Foreskin keratinocyte (primary cell): ENCODE measurements at places on chromosomes 4 and X. TPM values are rescaled to one million over a fixed set of nuclear protein-coding genes. Genes with fewer than 3 reads are reported as not detected.

Gene MAML3
- 0.35 and 0.61 TPM in 2 replicates for total RNA-seq

Gene GPR82
- total RNA-seq, result not detected in 2 replicates

Gene ENPP6
- total RNA-seq, result not detected in 2 replicates

Gene GPC4
- total RNA-seq, result 2.1 and 7.0 TPM in 2 replicates

- no peak for DNase-seq
These were observed 533 bp downstream of the IL15 start for GRCh38 chr4:141636771-141637460.

DNA sequence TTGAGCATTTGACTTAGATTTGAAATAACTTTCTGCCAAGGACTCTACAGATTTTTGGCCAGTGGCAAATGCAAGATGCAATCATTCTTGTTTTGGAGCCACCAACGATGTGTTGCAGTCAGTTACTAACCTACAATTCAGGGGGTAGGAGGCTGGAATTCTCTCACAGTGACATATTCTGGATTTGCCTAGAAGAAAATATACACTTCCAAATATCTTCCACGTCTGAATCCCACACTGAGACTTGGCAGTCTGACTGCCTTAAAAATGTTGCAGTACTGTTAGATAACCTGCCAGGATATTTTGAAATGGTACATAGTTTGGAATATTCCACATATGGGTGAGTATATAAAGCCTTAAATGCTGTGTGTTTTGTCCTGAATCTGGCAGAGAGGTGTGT, 27.6 kb upstream of the AGTR2 start:
- no peak for DNase-seq

DNA sequence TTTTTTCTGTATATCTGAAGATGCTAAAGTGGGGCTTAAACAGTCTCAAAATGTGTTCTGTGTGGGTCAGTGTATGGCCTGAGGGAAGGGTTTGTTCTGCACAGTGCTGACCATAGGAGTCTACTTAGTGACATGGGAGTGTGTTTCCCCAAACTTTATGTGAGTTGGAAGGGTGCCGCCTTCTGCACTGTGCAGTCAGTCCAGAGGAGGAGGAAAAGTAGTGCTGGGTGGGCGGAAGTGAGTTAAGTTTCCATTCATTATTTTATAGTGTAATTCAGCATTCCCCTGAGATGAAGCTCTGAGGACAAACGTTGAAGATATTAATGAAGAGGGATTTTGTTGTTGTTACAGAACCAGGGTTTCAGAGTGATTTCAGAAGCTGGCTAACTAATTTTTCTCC, 2.9 kb downstream of the CHST7 start:
- DNase-seq, result no peak

- DNase-seq, result no peak
These were observed 31.7 kb downstream of the RNF212 start for GRCh38 chr4:1081689-1082040.

GRCh38 chrX:40147126-40147952, 49.6 kb upstream of the BCOR start:
- no peak for DNase-seq

DNA sequence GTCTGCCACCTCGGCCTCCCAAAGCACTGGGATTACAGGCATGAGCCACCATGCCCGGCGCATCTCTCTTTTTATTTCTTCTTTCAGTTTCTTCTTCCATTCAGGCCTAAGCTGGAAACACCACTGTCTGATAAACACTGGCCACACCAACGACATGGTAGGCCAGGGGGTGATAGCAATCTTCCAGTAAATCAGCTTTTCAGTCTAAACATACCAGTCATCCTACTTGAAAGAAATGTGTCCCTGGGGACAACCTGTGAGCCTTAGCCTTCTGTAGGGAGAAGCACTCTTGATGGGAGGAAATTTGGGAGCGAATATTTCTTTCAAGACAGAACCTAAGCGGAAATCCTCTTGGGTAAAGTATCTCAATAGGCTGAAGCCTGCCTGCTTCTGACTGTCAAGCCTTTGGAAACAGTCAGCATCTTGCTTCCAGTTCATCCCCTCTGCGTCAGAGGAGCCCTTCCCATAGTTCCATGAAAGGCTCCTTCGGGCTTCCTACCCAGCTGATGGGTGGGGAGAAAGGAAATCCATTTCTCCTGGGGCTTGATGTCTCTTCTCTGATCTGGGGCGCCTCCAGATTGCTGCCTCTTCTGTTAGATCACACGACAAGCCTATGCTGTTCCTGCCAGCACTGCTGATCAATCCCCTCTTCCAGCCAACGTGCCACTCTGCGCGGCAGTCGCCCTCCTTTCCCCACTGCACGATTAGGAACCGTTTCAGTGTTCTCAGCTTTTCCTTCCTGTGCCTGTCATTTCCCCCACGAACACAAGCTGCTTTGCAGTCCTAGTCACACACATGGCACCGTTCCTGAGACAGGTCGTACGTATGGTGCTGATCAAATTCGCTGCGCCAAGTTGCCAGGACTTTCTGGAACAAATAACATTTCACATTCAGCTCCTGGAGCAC, 49.5 kb upstream of the CBR4 start:
- no peak for DNase-seq

GRCh38 chrX:52576946-52577345, 60.1 kb upstream of the XAGE1B start:
- peak; percentile 22 for DNase-seq
